ENCODE measurements at places on chromosomes 12 and 14.
A peak's percentile ranks its signal among the peaks of the same experiment; 100 is the strongest.

GRCh38 chr12:121849665-121850064, 9.0 kb downstream of the HPD start:
- DNase-seq: no peak

DNA sequence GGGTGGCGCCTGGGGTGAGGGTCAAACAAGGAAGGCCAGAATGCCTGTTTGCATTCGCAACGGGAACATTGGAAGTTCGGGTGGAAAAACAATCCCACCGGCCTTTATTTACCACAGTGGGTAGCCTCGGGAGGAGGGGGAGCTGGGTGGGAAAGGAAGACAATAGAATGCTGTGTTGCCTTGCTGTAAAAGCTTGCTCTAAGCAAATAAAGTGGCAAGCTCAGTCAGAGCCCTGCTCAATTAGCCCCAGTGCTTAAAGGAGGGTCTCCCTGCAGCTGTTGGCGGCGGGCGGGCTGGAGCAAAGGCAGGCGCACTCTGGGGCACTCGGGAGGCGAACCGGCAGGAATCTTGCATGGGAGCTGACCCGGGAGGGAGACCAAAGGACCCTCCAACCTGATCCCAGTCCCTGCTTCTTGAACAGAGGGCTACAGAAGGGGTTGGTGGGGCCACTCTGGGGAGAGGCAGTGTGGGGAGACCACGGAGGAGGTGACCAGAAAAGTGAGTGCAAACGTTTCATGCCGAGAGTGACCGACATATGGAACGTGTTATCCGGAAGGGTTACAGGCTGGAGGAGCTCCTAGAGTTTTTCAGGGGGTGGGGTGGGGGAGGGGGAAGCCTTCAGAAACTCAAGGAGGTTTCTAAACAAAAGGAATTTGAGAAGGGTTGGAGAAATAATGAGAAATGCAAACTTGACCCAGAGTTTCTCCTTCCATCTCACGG, 48.5 kb downstream of the NTF3 start:
- DNase-seq: no peak

- no peak for DNase-seq
Observed at GRCh38 chr12:19120795-19121194, 8.7 kb upstream of the PLEKHA5 start.

DNA sequence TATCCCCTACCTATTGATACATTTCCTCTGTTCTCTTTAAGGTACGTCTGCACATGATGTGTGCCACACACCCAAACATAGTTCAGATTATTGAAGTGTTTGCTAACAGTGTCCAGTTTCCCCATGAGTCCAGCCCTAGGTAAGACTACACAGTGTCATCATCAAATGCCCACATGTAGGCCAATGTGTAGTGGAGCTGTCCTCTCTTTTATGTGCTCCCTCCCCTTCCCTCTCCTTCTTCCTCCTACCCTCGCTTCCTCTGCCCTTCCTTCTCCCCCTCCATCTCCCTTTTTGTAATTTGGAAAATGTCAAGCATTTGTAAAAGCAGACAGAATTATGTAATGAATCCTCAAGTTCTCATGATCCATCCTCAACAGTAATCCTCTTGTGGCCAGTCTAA, 25.5 kb downstream of the MAPKAPK5 start:
- no peak for DNase-seq

DNA sequence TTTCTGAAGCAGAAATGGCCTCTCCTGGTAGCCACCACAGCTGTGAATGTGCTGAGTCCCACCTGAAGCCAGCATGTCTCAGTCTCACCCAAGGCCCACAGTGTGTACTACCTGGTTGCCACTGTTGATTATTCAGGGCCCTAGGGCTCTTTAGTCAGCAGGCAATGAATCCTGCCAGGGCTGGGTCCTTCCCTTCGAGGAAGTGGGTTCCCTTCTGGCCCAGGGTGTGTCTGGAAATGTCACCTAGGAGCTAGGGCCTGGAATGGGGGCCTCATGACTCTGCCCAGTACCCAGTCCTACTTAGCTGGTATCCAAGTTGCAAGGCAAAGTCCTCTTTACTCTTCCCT, 207.4 kb downstream of the SYNE2 start:
- no peak for DNase-seq

DNA sequence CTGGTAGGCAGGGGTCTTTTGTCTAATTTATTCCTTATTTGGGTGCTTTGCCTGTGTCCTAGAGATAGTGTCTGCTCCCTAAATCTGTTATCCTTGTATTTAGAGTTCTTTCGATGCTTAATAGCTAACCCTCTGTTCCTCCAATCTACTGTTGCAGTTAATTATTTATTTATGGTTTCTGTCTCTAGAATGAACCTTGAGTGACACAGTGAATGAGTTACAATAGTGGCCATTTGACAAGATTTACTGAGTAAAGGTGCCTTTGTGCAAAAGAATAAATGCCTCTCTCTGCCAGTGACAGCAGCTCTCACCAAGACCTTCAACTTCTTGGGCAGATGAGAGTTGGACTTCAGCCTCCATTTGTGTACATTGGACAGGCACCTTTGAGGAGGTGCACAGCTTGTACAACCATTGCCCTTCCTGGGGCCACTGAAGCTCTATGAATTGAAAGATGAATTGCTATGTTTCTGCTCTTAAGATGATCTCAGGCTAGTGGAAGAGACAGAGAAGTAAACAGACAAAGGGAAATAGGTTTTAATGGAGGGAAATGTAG, 165.9 kb downstream of the DERA start:
- DNase-seq: no peak

GRCh38 chr12:58026897-58027891, 85.8 kb downstream of the ATP23 start:
- no peak for DNase-seq

DNA sequence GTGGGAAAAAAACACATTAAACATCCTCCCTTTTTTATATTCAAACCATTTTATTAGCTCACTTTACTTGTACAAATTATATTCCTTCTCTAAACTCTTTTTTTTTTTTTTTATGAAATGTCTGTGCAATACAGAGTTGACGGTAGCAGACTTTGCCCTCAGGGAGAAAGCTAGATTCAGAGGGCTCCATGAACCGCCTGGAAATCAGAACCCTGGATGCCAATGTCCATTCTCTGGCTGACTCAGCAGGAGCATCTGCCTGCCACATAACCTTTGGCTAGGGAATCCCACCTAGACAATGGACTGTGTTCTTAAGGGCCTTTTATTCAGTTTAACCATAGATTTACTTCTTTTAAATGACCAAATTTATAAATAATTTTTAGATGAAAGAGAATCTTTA, 467.0 kb downstream of the MDGA2 start:
- no peak for DNase-seq

- DNase-seq: peak; percentile 10
Observed at GRCh38 chr14:64910847-64911495, 3.3 kb upstream of the CHURC1 start.

DNA sequence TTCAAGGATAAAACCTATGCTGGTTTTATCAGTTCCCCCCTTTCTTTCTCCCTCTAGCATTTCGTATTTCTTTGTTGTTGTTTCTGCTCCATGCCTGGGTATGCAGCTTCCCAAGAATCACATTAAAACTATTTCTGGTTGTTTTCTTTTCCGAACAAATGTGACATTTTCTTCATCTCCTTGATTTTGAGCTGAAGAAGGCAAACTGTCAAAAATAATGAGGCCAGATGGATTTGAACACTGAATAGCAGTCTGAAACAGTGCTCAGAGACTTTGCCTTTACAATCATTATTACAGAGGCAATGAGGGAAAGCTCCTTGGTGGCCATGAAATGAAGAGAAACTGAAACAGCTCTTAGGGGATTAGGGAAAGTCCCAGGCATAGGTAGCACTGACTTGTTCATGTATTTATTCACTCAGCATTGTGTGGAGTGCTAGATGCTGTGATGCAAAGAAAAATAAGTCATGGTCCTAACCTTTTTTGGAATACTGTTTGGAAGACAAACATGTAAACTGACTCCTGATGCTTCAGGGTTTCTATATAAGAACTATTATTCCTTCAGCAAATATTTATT, 319.5 kb downstream of the FUT8 start:
- no peak for DNase-seq

DNA sequence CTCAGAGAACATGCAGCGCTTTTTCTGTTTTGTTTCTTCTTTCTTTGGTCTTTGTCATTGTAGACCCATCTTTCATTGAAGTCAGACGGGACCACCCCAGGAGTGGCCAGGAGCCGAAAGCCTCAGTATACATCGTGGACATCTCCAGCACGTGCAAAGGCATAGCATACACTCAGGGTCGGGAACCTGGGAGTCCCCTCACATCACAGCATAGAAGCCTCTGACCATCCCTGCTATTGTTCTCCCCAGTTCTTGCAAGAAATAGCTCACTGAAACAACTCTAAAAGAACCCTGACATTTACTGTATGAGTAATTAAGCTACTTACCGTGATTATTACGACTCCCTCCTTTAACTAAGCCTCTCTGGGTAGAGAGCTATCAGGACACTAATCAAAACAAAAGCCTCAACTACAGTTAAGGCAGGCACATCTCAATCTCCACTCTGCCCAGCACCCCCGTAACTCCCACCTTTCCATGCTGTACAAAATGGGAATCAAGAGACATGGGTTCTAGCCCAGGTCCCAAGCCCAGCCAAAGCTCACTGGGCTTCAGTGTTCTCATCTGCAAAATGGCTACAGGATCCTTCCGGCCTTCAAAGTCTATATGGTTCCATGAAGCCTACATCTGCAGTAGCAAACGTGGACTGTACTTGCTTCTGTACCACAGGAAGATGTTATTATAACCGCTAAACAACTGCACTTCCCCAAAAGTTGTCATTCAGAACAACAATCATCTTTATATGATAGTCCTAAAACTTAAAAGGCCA, 6.7 kb downstream of the CCDC88C start:
- no peak for DNase-seq

GRCh38 chr12:85280984-85281630, 1.1 kb downstream of the ALX1 start:
- no peak for DNase-seq

- DNase-seq: no peak
Observed at GRCh38 chr12:4864575-4864974, 45.1 kb upstream of the KCNA1 start.

DNA sequence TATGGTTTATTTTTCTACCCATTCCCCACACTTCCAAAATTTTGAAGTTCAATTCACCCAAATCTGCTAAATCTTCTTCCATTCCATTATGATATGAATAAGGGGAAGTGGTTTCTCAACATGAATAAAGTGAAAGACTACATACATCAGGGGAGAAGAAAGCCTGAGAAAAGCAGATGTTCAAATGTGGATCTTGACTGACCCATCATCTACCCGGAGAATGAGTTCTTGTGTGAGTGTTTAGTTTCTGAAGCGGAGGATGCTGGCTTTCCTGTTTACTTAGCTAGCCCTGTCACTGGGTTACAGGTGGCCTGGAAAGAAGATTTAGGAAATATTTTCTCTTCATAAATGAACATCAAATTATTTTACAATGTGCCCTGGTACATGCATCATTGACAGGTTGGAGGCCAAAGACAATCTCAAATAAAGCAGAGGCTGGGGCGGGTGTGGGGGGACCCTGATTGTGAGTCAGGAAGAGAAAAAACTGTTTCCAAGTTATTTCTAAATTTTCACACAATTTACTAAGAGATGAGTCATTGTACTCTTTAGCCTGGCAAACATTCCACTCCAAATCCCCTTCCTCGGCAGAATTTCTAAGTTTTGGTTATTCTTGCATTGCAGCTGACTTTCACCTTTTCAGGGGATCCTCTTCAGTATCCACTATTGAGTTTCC, 135.6 kb downstream of the SLC25A21 start:
- peak; percentile 31 for DNase-seq

- DNase-seq: peak; percentile 60
Observed at GRCh38 chr12:45425426-45425825, 209.5 kb downstream of the ANO6 start.

GRCh38 chr14:91175291-91176201, 61.7 kb downstream of the DGLUCY start:
- DNase-seq: no peak

DNA sequence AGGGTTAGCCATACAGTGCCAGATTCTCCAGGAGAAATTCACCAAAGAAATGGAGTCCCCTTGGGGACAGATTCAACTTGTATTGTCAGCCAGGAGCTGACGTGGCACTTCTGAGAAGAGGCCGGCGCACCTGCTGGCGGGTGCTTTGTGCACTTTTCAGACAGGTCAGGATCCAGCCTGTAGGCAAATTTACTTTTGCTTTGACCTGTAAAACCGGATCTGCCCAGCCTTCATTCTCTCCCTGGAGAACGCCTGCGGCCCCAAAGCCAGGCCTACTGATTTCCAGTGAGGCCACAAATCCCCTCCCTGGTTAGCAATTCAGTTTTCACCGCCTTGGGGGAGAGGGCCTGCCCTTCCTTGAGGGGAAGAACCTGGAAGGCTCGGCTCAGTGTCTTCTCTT, 17.4 kb downstream of the P2RX4 start:
- DNase-seq: no peak

- DNase-seq: peak; percentile 86
Observed at GRCh38 chr12:64400041-64400440, 4.2 kb upstream of the XPOT start.

GRCh38 chr12:131671871-131672270, 39.0 kb upstream of the SFSWAP start:
- no peak for DNase-seq

GRCh38 chr14:105905456-105905855, 379.1 kb downstream of the TMEM121 start:
- DNase-seq: no peak

Data from A172 (cell line).